NCI-H345 (cell line): ENCODE measurements at places on chromosomes 5 and 9.

DNA sequence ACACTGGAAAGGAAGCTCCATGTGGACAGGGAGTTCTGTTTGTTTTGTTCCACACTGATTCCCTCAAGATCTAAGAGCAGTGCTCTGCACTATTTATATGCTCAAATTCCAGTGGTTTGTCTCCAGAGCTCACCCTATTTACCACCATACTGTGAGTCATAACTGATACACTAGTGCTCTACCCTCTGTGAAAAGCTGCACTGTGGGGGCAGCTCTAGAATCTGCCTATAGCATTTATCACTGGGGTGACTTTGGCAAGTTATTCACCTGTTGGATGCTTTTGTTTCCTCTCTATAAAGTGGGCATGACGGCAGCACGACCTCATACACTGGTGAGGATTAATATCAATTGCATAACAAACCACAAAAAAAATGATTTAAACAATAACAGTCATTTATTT, 307.8 kb downstream of the NR2F1-AS1 start:
- DNase-seq: no peak

GRCh38 chr5:83255268-83255667, 177.9 kb downstream of the XRCC4 start:
- no peak for DNase-seq

DNA sequence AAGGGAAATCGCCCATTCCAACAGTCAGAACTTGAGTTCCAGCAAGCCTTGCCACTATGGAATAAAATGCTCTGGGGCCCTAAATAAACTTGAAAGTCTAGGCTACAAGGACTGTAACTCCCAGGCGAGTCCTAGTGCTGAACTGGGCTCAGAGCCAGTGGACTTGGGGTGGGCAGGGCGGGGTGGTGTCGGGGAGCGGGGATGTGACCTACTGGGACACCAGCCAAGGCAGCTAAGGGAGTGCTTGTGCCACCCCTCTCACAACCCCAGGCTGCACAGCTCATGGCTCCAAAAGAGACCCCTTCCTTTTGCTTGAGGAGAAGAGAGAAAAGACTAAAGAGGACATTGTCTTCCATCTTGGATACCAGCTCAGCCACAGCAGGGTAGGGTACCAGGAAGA, 61.5 kb downstream of the MEIKIN start:
- DNase-seq: no peak

GRCh38 chr9:91131433-91131839, 230.3 kb downstream of the AUH start:
- no peak for DNase-seq

GRCh38 chr9:27248702-27249101, 48.2 kb downstream of the EQTN start:
- no peak for DNase-seq
